Stimulated activated CD4-positive, alpha-beta T cell treated with anti-CD3 and anti-CD28 coated beads, Interleukin-1b, Interleukin-23, amount 100 ng/mL, for 1 hour (primary cell): ENCODE measurements at places on chromosomes 7 and 10.

DNA sequence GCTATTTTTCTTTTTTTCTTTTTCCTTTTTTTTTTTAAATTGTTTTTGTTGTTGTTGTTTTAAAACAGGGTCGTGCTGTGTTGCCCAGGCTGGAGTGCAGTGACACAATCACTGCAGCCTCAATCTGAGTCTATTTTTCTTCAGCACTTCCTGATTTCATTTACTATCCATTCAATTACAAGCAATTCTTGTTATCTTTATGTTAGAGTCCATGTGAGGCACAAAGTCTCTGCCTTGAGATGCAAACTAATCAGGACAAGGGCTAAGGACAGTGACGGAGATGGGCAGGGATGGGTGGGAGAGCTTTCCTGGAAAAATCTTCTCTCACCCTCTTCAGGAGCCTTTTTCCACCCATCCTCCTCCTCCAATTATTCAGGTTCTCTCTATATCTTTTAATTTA, 157.3 kb upstream of the AUTS2 start:
- no peak for DNase-seq

DNA sequence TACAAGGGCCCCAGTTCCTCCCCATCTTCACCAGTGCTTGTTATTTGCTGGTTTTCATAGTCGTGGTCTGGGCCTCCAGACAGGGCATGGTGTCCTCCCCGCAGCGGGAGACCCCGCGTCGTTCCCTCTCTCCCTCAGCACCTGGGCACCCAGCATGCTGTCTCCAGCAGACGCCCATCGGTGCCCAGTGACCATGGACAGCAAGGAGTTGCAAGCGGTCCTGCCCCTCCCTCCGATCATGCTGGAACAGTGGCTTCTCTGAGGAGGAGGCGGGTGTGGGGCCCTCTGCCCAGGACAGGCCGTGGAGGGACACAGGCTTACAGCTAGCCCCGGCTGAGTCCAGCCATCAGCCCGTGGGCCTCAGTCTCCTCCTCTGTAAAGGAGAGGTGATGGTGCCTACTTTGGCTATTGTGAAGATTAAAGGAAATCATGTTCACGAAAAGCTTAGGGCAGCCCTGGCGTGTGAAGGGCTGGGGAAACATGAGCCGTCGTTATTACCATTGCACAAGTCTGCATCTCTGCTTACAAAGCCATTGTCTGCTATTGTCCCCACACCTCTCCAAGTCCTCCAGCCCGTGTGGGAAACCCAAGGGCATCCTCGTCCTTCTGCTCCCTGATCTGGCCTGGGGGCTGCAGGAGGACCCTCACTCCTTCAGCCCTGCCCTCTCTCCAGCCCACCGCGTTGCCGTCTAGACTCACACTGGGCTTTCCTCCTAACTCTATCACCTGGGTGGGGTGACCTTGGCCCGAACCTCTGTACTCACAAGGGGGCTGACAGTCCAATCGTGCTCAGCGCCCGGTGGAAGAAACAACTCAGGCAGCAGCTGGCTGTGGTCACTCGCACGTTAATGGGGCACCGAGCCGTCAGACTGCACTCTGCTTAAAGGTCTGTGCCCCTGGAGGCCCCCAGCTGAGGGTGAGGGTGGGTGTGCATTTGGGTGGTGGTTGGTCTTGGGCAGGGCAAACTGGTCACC, 29.9 kb downstream of the EN2 start:
- no peak for DNase-seq

DNA sequence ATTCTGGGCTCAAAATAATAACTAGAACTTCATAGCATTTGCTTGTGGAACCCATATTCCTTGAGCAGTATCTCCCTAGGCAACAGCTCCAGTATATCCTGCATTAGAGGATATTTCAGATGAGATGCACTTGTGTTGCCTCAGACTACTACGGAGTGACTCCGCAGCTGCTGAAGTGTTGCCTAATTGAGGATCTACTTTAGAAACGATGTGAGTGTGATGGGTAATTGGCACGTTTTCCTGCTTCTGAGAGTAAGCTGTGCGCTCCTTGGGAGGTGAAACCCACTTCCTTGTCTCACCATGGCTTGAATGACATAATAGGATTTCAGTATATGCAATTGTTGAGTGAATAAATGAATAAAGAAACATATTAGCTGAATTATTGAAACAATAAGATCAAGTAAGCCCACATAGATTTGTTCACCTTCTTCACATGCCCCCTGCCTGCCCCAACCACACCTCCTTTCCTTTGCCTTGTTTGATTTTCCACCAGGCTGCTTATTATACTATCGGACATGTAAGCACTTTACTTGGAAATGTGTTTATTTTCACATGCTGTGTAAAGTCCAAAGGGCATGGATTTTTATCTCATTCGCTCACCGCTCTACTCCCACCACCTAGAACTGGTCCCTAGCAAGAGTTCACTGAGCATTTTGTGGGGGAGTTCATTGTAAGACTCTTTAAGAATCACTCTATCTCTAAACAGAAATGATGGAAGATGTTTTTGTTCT, 303.8 kb downstream of the KCNMA1 start:
- no peak for DNase-seq

GRCh38 chr10:116985611-116986010, 19.4 kb downstream of the SHTN1 start:
- no peak for DNase-seq

DNA sequence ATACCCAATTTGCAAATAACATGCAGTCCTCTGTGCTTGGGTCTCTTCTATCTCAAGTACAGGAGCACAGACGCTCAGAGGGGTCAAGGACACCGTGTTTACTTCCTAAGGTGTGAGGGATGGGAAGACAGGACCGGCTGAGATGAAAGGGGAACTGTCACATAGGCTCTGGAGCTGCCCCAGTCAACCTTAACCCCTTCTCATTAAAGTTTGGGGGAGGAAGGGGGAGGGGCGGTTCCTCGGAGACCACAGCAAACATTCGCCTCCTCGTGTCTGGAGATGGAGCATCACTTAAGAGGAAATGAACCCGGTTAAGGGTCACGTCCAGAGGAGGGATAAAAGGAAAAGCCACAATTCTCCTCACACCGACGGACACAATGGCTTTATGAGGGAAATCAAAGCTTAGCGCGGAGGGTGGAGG, 1.1 kb downstream of the SH3PXD2A start:
- DNase-seq: no peak

- no peak for DNase-seq
These were observed 360.2 kb upstream of the NRG3 start for GRCh38 chr10:81514811-81515210.

DNA sequence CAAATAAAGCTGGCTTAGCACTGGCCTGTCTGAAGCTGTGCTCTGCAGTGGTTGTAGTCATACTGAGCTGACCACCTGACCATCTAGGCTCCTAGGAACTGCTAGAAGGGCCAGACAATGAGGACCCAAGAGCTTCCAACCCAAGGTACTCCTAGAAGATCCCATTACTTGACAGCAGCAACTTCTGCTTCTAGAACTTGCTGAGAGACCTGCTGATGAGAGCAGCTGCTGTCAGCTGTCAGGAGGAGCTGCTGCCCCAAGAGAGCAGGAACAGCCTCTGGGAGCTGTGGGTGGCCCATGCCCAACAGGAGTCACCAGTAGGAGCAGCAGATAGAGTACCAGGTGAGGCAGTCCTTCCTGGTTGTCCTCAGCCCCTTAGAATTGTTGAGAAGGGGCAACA, 70.2 kb downstream of the RBM20 start:
- no peak for DNase-seq
